Stimulated activated CD4-positive, alpha-beta T cell treated with anti-CD3 and anti-CD28 coated beads, Interleukin-15, amount 100 ng/mL, for 1 hour (primary cell): ENCODE measurements at places on chromosomes 6 and 20.

GRCh38 chr6:150420926-150421325 lies 52.1 kb downstream of the IYD start:
- no peak for DNase-seq

GRCh38 chr6:141464896-141465295 lies 667.8 kb upstream of the GJE1 start:
- no peak for DNase-seq

GRCh38 chr20:2800521-2801285 lies at the start of gene CPXM1:
Gene CPXM1, minus strand, starts transcription at chr20:2800627. Its CDS starts 55 bp downstream, at chr20:2800572.
- DNase-seq, result no peak

- DNase-seq, result no peak
These were observed 43.8 kb downstream of the ISM1 start for GRCh38 chr20:13264907-13265306.

- DNase-seq, result no peak
These were observed 598 bp downstream of the TMEM239 start for GRCh38 chr20:2816583-2817340.
